ENCODE measurements at places on chromosomes 1 and 21. TPM values are rescaled to one million over a fixed set of nuclear protein-coding genes. Genes with fewer than 3 reads are reported as not detected.

DNA sequence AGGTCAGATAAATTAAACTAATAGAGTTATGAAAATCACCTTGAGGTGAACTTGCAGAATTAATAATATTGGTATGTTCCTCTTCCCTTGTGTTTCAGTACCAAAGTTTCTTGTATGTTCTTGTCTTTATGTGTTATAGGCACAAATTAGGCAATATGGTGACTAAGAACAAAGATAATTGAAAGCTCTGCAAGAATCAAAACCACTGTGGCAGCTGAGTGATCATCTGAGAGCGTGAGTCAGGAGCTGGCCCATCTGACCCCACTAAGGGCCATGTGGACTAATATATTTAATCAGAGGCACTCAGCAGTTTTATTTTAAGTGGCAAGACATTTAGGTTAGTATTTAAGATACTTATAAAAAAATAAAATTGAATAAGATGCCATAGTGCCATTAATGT lies 12.8 kb upstream of the CASQ2 start:
- peak; percentile 97 for DNase-seq

GRCh38 chr1:195415584-195415983 lies 1192.7 kb downstream of the KCNT2 start:
- DNase-seq = no peak

GRCh38 chr1:234437423-234438171 lies 41.4 kb downstream of the TARBP1 start:
- DNase-seq = peak; percentile 26

BGLAP gene
- 4.3 TPM for total RNA-seq
